ENCODE measurements at places on chromosomes 2 and 18.

DNA sequence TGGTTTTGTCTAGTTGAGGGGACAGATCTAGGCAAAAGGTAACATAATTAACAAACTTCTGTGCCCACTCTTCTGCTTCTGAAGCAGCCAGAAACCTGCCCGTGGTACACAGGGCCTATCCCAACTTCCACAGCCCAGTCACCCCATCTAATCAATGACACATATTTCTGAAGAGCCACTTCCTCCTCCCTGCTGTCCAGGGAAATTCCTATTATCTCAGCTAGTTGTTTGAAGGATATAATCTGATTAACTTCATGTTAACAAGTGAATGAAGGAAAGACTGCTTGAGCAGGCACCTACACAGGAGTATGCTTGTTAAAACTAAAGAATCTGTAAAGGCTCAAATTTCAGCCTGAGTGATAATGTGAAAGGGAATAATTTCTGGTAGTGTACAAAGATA, 61.4 kb downstream of the CCDC148 start:
- DNase-seq: no peak

GRCh38 chr2:68799140-68800026, 64.8 kb downstream of the ARHGAP25 start:
- no peak for DNase-seq

GRCh38 chr2:15914596-15915385, 25.6 kb upstream of the MYCN start:
- DNase-seq: no peak

DNA sequence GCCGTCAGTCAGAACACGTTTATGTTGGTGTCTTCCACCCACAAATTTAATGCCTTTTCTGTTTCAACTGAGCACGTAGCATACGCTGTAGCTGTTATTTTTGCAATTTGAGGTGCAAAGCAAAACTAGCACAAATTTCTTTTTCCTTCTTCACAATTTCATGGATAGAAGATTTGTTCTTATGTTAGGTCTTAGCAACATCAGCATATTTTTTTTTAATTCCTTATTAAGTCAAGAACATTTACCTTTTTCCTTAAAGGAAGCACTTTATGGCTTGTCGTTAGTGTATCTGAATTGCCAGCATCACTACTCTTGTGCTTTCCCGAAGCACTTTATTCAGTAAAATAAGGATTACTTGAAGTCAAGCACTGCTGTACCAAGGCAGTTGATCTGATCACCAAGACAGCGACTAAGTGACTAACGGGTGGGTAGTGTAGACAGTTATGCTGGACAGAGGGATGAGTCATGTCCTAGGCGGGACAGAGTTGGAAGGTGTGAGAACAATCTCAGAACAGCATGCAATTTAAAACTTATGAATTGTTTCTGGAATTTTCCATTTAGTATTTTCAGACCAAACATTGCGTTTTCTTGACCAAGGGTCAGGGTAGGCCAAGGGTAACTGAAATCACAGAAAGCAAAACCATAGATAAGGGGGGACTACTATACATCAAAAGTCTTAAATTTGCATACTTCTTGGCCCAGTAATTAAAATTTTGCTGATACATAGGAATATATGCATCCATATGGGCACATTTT, 13.3 kb downstream of the BABAM2 start:
- DNase-seq: peak; percentile 62

GRCh38 chr2:71865391-71865965, 282.2 kb downstream of the CYP26B1 start:
- DNase-seq: no peak

DNA sequence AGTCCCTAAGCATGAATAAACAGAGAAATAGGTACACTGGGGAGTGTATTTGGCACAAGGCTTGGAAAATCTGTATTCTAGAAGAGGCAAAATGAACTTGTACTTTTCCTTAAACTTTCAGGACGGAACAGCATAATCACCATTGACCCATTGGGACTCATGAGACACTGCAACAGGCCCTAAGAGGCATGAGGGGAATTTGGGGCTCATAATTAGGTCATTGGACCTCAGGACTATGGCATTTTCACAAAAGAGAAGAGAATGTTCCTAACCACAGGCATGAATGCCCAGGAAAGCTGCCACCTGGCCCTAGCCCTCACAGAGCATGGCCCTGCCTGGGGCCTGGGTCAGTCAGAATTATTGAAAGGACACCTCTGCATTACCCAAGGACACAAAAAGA, 67.9 kb upstream of the PIK3C3 start:
- no peak for DNase-seq

DNA sequence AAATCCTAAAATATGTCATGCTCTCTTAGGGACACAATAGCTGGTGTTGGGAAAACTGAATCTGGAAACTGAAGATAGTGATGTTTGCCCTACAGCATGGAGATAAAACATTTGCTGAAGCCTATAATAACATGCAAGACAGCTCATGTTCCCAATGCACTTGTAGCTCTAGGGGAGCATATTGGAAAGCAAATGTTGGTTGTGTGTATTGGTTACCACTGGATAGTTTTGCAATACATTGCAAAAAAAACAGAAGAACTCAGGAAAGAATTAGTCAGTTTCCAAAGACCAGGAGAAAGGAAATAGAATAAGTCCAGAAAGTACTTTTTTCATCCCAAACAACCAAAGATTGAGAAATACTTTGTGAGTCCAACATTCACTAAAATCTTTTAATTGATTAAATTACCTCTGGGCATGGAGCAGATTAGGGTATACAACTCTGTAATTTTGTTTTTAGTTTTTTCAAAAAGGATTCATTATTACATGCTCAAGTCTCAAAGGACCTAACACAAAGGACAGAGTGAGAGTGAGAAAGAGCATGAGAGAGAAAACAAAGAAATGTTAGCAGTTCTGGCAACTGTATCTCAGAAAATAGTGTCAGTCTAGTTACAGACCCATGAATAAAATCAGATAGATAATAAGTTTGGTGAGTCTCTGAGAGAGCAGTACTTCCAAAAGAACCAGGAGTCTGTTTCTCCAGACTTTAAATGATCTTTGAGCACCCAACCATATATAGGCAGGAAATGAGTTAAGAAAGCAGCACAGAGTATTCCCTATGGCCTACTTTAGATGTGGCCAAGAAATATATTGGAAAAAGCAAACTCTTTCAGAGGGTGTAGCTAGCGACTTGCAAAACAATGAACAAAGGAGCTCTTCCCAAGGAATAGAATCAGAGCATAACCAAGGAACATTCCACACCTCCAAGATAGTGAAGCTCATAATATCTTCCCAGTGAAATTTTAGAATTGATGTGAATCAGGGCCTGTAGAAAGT, 36.6 kb upstream of the COL3A1 start:
- no peak for DNase-seq

GRCh38 chr2:118050974-118051373, 37.1 kb upstream of the CCDC93 start:
- no peak for DNase-seq

GRCh38 chr2:230924470-230925341, at the start of gene GPR55:
GPR55 (minus strand) TSS chr2:230925242; CDS start chr2:230910962, 14,280 bp downstream.
- DNase-seq: no peak

DNA sequence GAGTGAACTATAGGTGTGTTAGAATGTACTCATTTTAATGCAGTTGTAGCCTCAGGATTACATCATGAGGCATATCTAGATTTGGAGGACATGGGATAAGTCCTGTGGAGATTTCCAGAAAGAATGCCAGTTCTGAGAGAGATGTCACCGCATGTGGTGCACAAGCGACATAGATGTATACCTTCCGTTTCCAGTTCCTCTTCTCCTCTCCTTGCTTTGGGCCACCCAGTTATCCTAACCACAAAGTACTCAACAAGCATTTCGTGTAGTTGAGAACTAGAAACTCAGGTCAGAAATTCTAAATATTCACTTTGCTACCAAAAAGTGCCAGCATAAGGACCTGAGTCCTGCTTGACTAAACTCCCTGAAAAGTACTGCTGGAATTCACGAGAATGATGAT, 66.5 kb downstream of the KCTD18 start:
- DNase-seq: no peak

DNA sequence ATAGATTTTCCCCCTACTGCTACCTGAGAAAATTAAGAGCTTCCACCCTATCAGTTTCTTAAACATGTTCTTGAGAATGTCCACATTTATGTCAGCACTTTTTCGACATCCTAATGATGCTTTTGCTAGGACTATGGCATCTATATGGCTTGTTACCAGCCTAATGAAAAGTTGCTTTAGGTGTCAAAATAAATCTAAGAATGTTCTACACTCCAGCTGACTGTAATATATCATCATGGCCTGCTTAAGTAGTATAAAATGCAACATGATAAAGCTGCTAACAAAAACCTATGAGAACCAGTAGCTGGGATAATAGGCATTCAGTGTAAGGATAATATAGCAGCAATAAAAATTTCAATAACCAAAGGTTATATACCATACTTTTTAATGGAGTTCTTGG, 1983.5 kb upstream of the CELF4 start:
- DNase-seq: no peak

- DNase-seq: no peak
Observed at GRCh38 chr2:204293884-204294747, 251.2 kb upstream of the PARD3B start.

- DNase-seq: no peak
Observed at GRCh38 chr18:21449367-21450290, 150.9 kb downstream of the ESCO1 start.

DNA sequence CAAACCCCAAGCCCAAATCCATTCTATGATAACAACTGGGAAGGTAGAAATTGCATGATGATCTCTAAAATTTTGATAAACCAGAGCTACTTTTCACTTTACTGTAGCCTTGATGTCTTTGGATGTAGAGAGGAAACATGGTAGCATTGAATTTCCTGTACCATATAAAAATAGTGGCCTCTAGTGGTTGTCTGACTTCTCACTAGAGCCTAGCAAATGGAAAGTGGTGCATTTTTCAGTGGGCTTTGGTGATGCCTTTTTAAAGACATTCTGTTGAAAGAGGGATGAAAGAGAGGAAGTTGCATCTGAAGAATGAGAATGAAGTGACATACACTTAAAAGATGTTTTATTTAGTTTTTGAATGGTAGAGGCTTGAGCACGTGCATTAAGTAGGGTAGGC, 662.2 kb downstream of the XIRP2 start:
- peak; percentile 1 for DNase-seq

- peak; percentile 35 for DNase-seq
Observed at GRCh38 chr2:66555501-66556324, 120.8 kb downstream of the MEIS1 start.

DNA sequence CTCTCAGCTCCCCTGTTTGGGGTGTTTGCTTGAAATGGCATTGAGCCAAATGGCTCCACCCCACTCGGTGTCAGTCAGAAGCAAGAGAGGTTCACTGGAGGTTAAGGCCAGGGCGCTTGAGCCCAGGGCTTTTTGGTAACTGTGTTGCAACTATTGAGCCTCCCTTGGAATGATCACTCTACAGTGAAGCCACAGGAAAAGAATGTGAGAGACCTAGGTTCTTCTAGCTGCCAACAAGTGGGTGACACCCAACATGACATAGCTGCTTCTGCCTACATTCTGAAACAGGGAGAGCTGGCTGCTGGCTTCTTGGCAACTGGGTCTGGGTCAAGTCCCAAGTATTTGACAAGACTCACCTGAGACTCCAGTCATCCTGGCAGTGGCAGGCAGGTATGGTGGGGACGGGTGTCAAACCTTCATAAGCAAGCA, 7.1 kb upstream of the GRHL1 start:
- peak; percentile 45 for DNase-seq

DNA sequence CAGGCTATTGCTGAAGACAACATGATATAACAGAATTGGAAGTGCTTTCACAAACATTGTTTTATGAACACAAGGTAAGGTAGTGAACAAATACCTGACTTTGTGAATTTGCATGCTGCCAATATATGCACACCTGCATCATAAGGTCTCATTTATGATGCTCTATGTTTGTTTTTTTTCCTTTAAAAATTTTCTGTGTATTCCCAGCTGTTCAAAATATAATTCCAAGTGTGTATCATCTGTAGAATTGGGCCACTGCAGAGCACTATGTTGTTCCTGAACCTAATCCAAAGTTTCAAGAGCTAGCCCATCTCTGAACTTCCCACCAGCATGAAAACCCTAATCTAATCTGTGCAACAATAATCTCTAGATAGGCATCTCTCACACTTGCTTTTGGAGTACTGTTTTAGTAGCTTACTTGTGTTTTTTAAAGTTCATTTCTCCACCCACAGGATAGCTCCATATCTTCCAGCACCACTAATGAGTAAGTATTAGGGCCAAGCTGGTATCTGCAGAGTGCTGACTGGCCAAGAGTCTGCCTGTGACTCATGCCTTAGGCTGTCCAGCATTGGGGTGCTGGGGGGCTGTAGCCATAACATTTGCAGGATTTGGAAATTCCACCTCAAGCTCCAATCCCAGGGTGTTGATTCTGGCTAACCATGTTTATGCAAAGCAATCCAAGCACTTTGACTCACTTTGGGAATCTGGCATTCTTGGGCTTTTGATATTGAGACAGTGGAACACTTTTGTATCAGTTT, 208.2 kb upstream of the REV1 start:
- DNase-seq: no peak

DNA sequence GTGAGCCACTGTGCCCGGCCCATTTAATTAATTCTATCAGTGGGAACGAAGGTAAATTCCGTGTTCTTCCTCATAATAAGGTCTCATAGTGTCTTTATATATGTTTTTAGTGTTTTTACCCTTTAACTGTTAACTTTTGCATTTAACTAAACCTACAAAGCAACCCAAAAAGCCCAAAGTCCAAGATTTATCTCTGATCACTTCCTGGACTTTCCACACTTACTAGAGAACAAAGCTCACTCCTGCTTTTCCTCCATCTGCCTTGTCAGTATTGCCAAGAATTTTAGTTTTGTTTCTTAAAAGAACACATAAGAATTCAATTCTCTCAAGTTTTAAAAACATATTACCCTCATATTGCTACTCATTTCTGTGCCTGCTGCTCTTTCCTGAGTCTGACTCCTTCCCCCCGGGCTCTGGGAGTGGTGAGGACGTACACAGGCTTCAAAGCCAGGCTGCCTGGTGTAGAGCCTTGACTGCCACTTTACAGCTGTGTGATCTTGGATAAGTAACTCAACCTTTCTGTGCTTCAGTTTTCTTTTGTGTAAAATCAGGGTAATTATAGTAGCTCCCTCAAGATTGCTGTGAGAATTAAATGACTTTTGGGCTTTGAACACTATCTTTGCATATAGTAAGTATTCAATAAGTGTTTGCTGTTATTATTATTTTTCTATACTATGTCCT, 24.9 kb upstream of the GPR155 start:
- DNase-seq: no peak

DNA sequence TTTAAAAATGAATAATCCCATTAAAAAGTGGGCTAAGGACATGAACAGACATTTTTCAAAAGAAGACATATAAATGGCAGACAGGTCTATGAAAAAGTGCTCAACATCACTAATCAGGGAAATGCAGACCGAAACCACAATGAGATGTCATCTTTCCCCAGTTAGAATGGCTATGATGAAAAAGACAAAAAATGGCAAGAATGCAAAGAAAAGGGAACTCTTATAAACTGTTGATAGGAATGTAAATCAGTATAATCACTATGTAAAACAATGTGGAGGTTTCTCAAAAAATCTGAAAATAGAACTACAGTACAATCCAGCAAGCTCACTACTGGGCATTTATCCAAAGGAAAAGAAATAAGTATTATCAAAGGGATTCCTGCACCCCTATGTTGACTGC, 169.2 kb downstream of the METTL4 start:
- no peak for DNase-seq
